ENCODE measurements at places on chromosomes 2 and 18.

DNA sequence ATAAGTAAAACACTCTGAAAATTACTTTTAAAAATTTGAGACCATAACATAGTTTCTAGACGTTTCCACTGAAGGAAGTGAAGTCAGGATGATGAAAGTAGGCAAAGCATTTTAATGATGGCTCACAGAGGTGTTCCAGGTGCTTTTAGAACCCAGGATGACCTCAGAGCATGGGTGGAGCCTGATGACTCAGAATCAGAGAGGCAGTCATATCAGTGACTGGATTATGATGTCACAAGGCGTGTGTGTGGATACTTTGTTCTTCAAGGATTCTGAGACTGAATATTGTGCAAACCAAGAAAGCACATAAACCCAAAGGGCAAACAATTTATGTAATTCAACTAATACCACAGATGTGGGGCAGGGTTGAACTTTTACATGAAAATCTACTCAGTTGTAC lies 208.0 kb upstream of the FBXO11 start:
- peak; percentile 57 for DNase-seq

- no peak for DNase-seq
Measured at GRCh38 chr2:241107031-241107783, 5.1 kb upstream of the MTERF4 start.

GRCh38 chr2:235061656-235062055 lies 109.8 kb downstream of the SH3BP4 start:
- no peak for DNase-seq

DNA sequence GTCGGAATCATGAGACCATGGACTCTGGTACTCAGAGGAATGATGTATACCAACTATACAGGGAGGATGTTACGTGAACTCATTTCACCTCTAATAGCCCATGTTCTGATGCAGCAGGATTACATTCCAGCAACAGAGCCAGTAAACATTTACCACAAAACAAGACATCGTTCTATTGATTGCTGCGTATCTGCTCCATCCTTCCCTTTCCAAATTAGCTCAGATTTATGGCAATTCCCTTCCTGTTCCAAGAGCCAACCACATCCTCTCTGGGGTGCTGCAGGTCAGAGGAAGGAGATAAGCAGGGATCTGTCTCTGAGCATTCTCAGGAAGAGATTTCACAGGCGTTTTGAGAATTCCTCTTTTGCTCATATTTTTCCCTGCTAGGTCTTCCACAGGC lies 98.3 kb downstream of the KLF7 start:
- DNase-seq: no peak

GRCh38 chr18:28854964-28855363 lies 678.0 kb upstream of the CDH2 start:
- DNase-seq: no peak

GRCh38 chr2:84467389-84467788 lies 8.3 kb upstream of the SUCLG1 start:
- DNase-seq: no peak

- no peak for DNase-seq
Measured at GRCh38 chr2:106223347-106223746, 29.2 kb upstream of the UXS1 start.

DNA sequence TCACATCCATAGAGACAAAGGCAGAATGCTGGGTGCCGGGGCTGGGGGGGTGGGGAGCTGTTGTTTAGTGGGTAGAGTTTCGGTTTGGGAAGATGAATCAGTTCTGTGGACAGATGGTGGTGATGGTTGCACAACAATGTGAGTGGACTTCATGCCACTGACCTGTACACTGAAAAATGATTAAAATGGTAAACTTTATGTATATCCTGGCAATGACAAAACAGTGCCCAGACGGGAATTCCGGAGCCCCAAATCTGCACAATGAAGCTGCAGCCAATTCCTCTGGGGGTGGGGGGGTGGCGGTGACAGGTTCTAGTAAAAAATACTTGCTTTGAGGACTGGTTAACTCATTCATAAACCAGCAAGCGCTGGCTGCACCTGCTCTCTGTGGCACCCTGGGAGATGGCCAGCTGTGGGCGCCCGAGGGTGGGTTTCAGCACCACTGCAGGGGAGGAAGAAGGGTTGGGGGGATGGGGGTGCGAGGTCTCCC lies 81.8 kb upstream of the HPCAL1 start:
- DNase-seq: no peak

- no peak for DNase-seq
Measured at GRCh38 chr2:234491897-234492296, 5.0 kb downstream of the ARL4C start.

GRCh38 chr2:2992634-2993033 lies 385.0 kb downstream of the EIPR1 start:
- DNase-seq: no peak

GRCh38 chr2:62653582-62654422 lies 51.7 kb upstream of the EHBP1 start:
- no peak for DNase-seq

DNA sequence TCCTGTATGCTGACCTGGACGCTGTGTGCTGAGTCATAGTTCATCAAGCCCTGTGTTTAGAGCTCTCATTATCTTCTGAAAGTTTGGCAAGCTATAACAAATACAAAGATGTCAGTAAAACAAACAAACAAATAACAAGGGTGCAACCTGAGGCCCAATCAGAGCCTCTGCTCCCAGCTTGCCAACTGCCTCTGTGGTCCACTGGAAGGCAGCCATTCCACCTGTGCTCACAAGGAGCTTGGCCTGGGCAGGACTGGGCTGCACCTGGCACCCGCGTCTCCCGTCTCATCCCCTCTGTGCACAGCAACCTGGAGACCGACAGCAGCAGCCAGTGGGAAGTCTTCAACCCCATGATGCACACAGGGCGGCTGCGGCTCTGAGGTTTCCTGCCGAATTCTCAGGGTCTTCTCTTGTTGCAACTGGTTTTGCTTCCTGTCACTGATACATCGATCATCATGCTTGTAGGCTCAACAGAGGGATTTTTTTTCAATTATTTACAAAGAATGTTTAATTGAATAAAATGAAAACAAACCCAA lies 97.8 kb downstream of the TMEM18 start:
- no peak for DNase-seq
